NCI-H2029 (cell line): ENCODE measurements at places on chromosomes 4 and X.

DNA sequence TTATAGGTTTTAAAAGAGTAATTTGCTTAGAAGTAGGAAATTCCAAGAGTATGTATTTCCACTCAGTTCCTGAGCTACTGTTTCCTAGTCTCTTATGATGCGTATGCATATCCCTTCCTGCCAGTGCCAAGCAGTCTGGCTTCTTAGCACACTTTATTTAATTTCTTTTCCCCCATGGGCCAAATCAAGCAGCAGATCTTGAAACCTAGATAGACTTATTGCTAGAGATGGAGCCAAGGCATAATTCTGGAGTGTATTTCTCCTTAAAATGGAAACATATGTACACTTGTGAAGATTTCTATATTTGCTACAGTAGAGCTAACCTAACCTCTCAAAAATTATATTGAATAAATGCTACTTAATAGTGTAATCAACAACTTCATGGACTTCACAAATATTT lies 2337.6 kb downstream of the PCDH7 start:
- no peak for DNase-seq

GRCh38 chr4:85778632-85779131 lies 303.7 kb downstream of the ARHGAP24 start:
- no peak for DNase-seq

DNA sequence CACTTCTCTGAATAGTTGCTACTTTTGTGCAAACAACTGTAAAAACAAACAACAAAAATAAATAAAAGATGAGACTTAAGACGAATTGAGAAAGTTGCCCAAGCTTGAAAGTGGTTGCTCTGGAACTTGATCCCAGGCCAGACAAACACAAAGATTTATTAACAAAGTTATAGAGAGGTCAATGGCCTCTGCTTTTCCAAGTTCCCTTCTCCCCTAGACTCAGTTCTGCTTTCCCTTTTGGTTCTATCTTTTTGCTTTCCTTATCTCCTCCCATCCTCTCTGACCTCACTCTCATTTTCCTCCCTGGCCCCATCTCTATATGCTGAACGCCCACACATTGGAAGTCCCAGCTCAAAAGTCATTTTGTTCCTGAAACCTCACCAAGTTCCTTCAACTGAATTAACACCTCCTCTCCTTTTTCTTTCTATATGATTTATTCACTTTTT lies 82.7 kb downstream of the MXRA5 start:
- DNase-seq, result no peak

- DNase-seq, result no peak
These were observed 177.0 kb downstream of the TENM3 start for GRCh38 chr4:182420189-182420588.

DNA sequence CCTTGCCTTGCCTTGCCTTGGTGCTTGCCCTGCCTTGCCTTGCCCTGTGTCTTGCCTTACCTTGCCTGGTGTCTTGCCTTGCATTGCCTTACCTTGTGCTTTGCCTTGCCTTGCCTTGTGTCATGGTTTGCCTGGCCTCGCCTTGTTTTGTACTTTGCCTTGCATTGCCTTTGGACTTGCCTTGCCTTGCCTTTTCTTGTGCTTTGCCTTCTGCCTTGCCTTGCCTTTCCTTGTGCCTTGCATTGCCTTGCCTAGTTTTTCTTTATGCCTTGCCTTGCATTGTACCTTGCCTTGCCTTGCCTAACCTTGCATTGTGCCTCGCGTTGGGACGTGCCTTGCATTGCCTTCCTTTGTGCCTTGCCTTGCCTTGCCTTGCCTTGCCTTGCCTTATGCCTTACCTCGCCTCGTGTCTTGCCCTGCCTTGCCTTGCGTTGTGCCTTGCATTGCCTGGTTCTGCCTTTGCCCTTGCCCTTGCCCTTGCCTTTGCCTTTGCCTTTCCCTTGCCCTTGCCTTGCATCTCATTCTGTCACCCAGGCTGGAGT lies 82.8 kb downstream of the TAB3 start:
- DNase-seq, result no peak

DNA sequence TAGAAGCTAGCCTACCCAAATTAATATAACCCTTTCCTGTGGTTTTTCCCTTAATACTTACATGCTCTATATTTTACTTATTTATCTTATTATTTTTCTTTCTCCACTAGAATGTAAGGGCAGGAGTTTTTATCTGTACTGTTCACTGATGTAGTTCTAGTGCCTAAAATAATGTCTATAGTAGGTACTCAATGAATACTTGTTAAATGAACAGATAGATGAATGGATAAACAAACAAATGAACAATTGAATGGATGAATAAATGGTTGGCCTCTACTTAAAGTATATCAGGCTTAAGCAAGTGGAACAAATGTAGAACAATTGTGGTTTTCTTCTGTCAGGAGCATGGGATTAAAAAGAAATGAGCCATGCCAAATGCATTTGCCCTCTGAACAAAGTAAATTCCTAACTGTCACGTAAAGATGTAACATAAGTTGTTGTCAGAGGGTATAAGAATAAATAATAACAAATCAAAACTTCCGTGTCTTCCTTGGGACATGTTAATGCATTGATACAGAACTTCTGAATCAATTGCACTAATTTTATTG lies 54.1 kb downstream of the SYTL5 start:
- DNase-seq, result no peak

- DNase-seq, result peak; percentile 7
These were observed 32.8 kb downstream of the FAM149A start for GRCh38 chr4:186137196-186137794.

DNA sequence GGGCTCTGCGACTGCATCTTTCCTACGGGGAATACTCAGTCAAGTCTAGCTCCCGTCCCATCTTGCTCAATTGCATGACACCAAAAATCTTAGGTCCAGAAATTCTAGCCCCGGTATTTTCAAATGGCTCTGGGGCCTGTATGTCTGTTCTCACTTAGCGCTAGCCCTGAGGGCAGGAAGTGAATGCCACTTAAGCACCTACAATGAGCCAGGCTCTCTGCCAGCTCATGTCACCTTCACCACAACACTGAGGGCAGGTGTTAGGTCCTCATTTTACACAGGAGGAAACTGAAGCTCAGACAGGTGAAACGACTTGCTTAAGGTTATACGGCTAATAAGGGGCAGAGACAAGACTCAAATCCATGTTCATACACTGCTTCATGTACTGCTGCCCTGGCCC lies 282.8 kb downstream of the PPP1R2C start:
- peak; percentile 87 for DNase-seq

DNA sequence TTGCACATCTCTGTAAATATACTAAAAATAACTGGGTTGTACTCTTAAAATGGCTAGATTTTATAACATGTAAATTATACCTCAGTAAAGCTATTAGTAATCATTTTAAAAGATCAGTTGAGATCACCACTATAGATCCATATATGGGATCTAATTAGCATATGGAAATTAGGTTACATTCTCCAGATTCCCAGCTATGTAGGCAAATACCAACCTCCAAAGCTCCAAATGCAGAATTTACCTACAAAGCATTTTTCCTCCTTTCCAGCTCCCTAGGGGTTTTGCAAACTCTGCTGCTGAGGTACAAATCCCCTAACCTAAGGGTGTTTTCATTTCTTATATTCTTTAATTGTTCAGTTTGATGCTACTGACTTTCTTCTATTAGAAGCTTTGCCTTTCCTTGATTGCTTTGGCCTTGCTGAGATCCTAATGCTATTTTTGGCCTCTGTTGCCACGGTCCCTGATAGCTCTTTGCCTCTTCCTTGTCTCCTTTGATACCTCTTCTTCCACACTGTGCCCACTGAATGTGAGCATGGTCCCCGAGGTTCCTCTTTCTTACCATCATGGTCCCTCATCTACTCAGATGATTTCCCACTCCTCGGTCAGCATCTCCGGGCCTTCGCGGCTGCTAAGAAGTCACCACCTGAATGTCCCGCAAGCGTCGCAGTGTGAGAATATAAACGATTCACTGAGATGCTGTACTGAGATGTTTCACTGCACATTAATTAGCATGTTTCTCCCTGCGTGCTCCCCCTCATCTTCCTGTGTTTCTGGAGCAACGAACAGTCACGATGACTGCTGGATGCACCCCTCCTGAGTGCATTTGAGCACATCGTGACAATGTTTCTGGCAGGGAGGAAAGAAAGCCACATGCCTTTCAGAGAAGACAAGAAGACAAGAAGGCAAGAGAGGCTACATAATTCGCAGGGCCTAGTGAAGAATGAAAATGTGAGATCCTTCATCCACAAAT lies 23.8 kb downstream of the ENPP6 start:
- DNase-seq, result no peak

GRCh38 chrX:53714580-53715345 lies 28.2 kb upstream of the HUWE1 start:
- DNase-seq, result peak; percentile 21

DNA sequence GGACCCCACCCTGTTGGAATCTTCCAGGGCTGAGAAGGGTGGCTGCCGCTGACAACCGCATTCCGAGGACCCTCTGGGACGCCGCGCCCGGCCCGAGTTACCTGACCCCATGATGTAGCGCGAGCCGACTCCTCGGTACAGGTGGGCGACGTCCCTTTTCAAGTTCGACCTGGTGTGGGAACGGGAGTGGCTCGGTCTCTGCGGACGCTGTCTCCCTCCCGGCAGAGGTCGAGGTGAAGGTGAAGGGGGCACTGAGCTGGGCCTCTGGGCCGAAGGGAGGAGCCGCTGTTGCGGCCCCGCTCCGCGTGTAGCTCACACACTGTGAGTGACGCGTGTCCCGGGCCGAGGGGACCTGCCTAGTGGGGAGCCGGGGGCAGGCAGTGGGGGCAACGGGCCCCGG lies 4.5 kb downstream of the GTPBP6 start:
- no peak for DNase-seq

- DNase-seq, result no peak
These were observed 134.1 kb downstream of the OR13H1 start for GRCh38 chrX:131677655-131678628.

GRCh38 chr4:144985531-144985930 lies 112.5 kb downstream of the ANAPC10 start:
- DNase-seq, result no peak

- no peak for DNase-seq
These were observed 506.0 kb upstream of the INTU start for GRCh38 chr4:127126718-127127117.

DNA sequence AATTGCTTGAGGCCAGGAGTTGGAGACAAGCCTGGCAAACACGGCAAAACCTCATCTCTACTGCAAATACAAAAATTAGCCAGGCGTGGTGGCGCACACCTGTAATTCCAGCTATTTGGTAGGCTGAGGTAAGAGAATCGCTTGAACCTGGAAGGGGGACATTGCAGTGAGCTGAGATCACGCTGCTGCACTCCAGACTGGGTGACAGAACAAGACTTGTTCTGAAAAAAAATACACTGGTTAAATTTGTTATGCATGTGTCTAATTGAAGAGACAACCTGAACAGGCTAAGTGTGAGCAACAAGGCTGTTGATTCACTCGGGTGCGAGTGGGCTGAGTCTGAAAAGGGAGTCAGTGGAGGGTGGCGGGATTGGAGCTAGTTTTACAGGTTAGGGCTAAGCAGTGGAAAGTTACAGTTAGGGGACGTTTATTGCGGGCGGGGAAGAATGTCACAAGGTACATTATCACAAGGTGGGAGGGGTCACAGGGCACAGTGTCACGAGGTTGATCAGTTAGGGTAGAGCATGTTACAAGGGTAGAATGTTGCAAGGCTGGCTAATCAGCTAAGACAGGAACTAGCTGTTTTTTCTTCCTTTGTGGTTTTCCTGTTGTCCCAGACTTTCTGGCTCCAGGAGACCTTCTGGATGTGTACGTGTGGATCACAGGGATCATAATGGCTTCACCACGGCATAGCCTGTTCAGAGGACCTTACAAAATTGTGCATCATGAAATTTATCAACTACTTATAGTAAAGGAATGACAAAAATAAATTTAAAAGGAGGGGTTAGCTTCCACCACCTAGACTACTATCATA lies 115.8 kb downstream of the NAA11 start:
- DNase-seq, result no peak

- peak; percentile 29 for DNase-seq
These were observed 79.6 kb downstream of the CCKAR start for GRCh38 chr4:26410385-26411293.

GRCh38 chr4:54659313-54659712 lies 1.6 kb downstream of the KIT start:
- no peak for DNase-seq

DNA sequence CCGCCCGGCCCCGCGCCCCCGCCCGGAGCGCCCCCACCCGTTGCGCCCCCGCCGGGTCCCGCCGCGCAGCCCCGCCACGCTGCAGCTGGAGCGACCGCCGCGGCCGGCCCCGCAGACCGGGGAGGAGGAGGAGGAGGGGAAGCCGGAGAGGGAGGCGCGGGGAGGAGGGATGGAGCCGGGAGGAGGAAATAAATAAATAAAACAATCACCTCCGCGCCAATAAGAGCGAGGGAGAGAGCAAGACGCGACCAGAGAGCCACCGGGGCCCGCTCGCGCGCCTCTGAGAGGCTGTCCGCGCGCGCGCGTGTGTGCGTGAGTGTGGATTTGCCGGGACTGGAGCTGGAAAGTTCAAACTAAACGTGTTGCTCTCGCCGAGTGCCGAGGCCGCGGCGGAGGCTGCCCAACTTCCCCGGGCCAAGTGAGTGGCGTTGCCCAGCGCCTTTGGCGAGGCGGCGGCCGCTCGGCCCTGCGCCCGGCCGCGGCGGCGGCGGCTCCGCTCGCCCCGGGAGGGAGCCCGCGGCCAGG lies 2184.4 kb upstream of the TENM3 start:
- no peak for DNase-seq

GRCh38 chr4:1330761-1331590 lies 16.0 kb upstream of the UVSSA start:
- no peak for DNase-seq

GRCh38 chrX:49303346-49303745 lies at the start of gene GAGE10:
Gene GAGE10, plus strand, starts transcription at chrX:49303646. Its CDS starts 1,214 bp downstream, at chrX:49304860.
- no peak for DNase-seq

- no peak for DNase-seq
These were observed 29.0 kb downstream of the RNF4 start for GRCh38 chr4:2497931-2498330.

DNA sequence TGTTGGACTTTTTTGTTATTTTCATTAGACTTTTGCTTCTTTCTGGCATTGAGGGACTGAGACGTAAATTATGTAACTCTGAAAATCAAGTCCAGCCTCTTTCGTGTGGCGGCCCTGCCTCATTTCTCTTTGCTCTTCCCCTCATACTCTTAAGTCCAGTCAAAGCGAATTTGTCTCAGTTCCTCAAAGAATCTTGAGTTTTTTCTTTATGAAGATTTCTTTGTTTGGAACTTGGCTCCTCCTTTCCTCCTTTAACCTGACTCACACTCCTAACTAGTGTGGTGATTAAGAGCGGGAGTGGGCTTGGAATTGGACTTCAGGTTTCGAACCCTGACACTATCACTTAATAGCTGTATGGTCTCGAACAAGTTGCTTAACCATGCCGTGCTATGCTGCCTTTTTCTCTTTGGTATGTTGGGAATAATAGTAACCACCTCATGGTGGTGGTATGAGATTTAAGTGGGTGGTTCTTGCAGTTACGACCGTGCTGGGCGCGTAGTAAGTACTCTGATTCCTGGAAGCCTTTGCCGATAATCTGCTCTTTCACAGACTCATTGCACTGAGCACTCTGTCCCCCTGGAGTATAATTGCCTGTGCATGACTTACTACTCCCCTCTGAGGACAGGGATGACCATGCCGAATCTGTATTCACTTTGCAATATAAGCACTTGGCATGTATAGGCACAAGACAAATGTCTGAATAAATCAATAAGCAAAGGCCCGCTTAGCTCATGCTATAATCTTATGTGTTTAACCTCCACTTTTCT lies 19.1 kb downstream of the FNIP2 start:
- no peak for DNase-seq
